ENCODE measurements at places on chromosomes 11 and 22.

DNA sequence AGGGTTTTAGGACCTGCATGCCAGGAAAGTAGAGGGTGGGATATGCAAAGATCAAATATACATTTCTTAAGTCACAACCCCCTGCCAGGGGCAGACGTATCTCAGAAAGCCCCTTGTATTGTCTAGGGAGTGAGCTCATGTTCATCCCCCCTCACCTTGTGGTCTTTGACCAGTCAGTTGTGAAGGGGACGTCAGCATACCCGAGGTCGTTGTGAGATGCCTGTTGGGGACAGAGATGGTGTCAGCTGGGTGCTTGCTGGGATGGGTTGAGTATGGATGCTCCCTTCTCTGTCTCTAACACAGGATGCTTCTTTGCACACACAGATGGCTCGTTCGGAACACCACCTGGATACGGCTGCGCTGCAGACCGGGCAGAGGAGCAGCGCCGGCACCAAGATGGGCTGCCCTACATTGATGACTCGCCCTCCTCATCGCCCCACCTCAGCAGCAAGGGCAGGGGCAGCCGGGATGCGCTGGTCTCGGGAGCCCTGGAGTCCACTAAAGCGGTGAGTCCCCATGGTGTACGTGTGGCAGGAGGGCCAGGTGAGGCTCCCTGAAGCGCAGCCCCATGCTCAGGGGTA lies 73.3 kb downstream of the BCR start:
- DNase-seq, result no peak

DNA sequence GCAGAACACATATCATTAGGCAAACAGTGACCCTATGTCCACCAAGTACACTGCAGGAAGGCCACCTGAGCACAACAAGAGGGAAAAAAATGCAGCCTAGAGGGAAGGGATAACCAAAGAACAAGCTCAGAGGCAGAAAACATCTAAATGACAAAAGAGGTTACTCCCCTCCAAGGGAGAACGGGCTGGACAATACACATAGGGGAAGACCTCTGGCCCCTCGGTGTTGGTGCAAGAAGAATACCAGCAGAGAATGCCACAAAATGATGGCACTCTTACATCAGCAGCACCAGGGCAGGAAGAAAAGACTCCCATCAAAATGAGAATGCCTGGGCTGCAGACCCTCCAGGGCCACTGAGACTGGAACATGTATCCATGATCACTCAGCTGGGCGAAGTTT lies 66.6 kb upstream of the OPCML start:
- DNase-seq, result no peak

DNA sequence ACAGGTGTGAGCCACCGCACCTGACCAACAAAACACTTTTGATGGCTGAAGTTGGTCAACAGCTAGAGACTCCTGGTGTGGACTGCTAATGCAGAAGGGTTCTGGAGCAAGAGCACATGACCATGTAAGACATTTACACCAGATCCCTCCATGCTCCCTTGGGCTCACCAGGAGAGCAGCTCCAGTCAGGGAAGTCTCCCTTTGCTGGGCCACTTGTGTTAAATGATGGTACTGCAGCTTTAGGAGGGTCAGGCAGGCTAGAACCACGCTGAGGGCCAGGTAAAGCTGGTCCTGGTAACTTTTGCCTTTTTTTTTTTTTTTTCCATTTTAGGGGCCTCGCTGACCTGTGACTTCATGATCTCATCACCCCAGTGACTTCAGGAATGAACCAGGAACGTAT lies 146.4 kb downstream of the FBXO7 start:
- no peak for DNase-seq

DNA sequence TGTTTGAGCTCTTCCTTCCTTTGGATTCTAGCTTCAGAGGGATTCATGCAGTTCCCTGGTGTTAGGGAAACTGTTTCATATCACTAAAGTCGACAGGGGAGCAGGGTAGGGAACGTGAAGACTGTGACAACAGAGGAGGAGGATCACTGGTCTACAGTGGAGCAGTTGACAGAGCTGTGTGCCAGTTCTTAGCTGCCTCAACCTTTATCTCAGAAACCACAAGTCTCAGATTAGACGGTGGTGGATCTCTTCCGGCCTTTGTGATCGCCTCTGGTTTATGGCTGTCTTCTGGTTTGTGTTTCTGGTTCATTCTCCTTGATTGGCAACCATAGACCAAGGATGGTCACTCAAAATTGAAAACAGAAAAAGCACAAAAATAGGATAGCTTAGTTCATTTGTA lies 538.9 kb upstream of the API5 start:
- DNase-seq, result no peak

DNA sequence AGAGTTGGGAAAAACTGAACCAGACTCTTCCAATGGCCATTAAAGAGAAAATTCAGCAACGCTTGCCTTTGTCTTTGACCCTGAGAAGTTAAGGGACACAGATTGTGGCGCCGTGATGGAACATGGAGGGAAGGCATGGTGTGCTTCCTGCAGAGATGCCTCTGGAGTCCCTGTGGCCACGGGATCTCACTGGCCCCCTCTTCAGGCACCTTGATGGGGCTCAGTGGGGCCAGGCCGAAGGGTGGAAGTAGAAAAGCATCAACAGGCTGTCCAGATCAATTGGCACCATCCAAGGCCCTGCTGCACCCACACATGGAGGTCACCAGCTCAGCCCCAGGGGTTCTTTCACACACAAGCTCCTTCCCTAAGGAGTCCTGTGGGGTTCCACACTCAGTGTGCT lies 42.9 kb downstream of the MORC2 start:
- no peak for DNase-seq

DNA sequence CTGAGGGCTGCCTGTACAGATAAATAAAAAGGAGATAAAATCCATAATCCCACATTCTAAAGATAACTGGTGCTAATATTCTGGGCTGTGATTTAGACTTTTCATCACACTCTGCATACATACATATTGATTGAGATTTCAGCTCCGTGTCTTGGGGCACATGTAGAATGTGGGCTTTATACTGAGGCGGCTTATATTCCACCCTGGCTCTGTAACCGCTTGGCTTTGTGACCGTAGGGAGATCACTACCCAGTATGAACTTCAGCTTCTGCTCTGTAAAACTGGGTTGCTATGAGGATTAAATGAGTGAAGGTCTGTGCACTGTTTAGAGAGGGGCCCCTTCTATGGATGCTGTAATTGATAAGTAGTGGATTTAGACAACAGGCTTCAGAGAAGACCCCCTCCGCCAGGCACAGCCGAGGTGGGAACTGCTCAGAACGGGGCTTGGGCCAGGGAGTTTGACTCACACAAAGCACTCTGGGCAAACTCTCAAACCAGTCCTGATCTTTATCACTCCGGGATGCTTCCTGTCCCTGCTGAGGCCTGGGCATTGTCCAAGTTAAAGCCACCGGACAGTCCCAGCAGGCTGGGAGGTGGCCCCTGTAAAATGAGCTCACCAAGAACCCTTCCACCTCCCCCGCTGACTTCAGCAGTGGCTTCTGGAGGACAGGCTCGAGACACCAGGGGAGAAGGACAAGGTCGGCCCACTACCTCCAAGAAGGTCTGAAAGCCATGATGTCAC lies 17.2 kb downstream of the KIAA1671 start:
- no peak for DNase-seq

DNA sequence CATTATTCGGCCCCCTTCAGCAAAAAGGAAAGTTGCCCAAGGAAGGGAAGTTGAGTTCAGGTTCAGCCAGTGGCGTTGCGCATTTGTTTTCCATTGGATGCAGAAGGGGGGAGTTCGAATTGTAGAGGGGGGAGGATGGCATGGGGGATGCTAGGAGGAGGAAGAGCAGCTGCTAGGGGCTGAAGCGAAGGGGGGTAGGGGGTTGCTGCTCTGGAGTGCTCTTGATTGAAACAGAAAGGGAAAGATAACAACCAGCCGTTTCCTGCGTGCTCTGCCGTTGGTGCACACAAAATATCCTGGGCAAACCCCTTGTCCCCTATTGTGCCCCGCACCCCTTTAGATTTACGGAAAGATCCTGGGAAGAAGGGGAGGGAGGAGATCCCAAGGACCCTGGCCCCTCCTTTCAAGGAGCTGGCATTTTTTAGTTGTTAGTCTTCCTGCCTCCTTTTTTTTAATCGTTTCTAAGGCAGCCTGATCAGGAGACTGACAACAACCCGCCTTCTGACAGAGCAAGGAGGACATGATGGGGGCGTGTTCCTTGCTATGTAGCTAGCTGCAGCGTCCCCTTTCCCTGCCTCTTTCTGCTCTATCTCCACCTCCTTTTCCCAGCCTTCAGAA lies 2.1 kb downstream of the KMT2A start:
- DNase-seq, result peak; percentile 19

- DNase-seq, result no peak
These were observed 69.7 kb downstream of the PRSS23 start for GRCh38 chr11:86869966-86870570.

All from MV-4-11 (cell line).